Activated CD4-positive, alpha-beta T cell treated with anti-CD3 and anti-CD28 coated beads, Interleukin-2, amount 50 U/mL, for 16 hours (primary cell): ENCODE measurements at places on chromosomes 11 and 22.

DNA sequence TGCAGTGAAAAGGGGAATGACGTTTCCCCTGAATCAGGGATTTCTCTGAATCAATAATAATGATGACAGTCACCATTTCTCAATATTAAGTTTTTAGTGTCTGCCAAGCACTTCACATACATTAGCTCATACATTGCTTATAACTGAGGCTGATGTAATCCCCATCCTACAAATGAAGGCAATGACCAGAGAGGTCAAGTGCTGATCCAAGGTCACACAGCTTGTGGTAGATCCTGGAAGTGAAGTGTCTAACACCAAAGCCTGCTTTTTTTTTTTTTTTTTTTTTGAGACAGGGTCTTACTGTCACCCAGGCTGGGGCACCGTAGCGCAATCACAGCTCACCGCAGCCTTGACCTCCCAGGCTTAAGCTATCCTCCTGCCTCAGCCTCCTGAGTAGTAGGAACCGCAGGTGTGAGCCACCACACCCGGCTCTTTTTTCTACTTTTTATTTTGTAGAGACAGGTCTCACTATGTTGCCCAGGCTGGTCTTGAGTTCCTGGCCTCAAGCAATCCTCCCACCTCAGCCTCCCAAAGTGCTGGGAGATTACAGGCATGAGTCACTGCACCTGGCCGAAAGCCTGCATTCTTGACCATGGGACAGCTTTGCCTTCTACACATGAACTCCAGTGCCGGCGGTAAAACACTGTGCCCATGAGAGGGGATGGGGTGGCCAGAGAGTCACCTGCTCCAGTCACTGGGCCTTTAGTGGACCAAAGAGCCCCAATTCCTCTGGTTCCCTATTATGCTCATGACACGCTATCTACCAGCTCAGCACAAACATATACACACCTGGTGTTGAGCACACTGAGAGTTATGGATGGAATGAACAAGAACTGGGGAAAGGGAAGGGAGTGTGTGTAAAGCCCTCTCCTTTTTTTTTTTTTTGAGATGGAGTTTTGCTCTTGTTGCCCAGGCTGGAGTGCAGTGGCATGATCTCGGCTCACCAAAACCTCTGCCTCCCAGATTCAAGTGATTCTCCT, 17.4 kb downstream of the ARHGAP1 start:
- no peak for DNase-seq

DNA sequence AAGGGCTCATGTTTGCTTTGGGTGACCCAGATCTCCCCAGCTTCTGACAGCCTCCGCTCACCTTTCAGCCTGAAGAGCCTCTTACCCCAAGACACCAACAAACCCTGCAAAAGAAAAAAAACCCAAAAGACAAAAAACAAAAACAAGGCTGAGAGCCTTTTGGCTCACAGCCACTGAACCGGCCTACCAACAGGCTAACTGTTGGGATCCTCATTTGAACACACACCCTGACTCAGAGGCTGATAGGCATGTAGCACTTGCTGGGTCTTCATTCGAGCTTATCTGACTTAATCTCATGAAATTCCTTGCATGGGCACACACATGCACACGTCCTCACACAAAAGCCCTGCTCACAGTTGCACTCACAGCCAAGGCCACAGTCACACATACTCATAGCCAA, 22.9 kb upstream of the TSKU start:
- DNase-seq: no peak

GRCh38 chr11:79503028-79503427, 62.2 kb upstream of the TENM4 start:
- no peak for DNase-seq

GRCh38 chr22:34960005-34960404, 106.0 kb upstream of the ISX start:
- no peak for DNase-seq

DNA sequence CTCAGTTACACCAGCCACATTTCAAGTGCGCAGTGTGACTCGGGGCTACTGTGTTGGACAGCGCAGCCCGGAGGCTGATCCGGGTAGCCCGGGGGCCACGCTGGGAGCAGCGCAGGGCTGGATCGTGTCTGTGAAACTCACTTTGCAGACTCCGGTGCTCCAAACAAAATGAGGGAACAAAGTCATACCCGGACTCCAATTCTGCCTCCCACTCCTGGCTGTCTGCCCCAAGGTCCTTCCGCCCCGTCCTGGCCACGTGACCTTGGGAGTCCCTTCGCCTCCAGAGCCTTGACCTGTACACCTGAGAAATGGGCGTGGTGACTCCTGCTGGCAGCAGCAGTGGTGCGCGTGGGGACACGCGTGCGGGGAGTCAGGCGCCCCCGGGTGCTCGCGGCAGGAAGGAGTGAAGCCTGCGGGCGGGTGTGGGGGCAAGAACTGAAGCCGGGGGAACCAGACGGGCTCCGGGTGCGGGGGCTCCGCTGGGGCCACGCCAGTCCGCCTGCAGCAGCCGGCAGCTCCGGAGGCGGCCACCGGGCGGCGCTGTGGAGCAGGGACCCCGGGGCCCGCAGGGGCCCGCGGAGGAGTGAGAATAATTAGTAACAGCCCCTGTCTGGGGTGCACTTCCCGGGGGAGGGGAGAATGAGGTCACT, 42.4 kb downstream of the KCNJ4 start:
- no peak for DNase-seq

DNA sequence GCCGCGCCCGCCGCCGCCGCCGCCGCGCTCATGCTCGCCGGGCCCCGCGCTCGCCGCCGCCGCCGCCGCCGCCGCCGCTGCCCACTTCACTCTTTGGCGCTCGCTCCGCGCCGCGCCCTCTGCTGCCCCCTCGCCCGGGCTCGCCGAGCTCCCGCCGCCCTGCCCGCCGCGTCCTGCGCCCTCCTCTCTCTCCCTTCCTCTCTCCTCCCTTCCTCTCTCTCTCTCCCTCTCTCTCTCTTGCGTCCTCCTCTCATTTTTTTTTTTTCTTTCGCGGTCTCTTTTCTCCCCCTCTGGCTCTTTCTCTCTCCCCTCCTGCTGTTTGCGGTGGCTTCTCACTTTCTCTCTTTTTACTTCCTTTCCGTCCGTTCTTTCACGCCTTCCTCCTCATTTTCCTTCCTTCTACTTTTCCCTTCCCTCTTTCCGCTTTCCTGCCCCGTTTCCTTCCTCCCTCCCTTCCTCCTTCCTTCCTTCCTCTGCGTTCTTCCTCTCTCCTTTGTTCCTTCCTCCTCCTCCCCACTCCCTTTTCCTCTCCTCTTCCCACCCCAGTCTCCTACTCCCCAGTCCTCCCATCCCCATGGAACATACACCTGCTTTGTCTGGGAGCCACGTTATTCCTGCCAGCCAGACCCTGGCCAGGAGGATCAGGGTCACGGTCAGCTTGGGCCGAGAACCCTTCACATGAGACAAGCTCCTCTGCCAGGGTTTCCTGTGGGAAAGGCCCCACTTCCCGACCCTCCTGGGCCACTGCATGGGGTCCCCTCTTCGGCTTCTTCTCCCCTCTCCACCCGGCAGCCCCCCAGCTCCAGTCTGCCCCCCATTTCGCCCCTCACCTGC, 19.3 kb upstream of the SHISAL1 start:
- no peak for DNase-seq

- no peak for DNase-seq
Observed at GRCh38 chr11:127789927-127790326, 789.4 kb upstream of the KIRREL3 start.

DNA sequence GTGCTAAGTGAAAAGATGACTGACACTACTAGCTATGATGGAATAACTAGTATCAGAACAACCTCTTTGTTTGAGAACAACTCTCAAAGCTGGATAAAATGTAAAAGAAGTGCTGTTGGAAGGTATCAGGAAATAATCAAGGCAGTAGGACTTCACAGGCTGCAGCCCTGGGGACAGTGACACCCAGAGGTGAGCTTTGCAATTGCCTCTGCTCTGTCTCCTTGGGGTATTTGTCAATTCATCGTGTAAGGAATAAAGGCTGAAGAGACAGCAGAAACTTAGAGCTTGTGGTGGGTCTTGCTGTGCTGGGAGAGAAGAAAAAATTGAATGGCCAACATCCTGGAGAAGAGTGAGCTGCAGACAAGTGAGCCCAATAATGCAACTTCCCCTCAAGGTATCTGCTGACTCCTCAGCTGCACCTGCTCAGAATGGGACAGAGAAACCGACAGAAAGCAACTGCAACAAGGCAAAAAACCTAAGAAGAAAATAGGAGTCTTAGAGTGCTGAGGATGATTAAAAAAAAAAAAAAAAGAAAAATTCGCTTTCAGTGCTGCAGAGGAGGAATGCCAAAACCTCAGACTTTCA, 141.1 kb downstream of the RCN1 start:
- peak; percentile 26 for DNase-seq

GRCh38 chr22:32564170-32565001, 89.8 kb downstream of the FBXO7 start:
- no peak for DNase-seq

DNA sequence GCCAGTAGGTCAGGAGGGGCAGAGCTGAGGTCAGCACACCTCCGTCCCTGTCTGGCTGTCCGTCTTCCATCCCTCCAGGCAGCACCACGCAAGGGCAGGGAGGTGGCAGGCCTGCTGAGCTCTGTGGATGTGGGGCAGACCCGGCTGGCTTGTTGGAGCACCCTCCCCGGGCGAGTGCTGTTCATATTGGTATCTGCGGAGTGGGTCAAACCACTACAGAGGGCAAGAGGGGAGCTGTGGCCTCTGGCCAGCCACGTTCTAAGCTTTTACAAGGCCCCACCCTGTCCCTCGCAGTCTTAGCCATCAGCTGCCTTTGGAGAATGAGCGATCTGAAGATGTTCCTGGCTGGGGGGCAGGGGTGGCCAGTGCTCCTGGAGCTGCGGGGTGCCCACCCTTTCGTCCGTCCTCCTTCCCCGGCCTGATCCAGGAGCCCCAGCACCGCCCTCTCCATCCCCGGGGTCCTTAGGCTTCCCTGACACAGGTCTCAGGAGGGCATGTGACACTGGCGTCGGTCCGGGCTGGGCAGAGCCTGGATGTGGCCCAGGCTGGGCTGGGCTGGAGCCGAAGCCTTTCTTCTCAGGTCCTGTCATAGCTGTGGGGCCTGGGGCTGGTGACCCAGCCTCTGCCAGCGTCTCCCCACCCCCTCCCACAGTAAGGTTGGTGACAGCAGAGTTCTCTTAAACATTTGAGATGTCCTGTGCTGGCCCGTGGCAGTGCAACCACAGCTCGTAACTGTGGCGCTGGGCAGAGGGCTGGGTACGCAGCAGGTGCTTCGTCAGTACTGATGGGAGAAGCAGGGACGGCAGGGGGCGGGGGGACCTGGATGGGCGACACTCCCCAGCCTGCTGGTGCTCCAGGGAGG, 31.7 kb upstream of the GRAMD4 start:
- no peak for DNase-seq

- DNase-seq: no peak
Observed at GRCh38 chr11:123386796-123387510, 43.1 kb upstream of the GRAMD1B start.

DNA sequence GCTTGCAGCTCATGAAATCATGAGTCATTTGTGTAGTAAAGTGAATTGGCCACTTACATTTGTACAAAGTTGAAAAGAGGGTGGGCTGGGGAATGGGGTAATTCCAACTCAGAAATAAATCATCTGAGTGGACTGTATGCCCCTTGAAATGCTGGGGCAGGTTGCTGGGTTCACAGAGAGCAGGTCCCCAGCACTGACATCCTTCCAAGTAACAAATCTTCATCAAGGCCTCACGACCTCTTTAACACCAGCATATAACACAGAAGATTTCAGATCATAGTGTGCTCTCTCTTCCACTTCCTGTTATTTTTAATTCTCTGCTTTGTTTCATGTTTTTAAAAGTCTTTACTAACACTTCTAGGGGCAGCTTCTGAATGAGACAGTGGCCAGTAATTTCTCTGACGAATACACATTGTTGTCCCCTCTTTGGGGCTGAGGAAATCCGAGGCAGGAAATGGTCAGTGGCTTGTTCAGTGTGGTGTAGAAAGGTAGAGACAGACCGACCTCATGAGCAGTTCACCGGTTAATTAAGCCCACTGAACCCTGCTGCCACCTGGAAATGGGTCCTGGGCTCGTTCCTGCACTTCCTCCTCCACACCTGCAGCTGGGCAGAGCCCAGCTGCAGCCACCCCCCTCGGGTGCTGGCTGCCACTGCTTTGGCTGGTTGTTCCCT, 127.7 kb downstream of the MAML2 start:
- peak; percentile 53 for DNase-seq

- no peak for DNase-seq
Observed at GRCh38 chr11:3840870-3841425, at the start of gene RHOG. TSS of gene RHOG (minus strand) at chr11:3840959. CDS start at chr11:3828138, 12,821 bp downstream.

GRCh38 chr11:131792243-131792642, 421.8 kb downstream of the NTM start:
- DNase-seq: no peak

GRCh38 chr11:16896729-16897469, 117.3 kb downstream of the PLEKHA7 start:
- DNase-seq: no peak

DNA sequence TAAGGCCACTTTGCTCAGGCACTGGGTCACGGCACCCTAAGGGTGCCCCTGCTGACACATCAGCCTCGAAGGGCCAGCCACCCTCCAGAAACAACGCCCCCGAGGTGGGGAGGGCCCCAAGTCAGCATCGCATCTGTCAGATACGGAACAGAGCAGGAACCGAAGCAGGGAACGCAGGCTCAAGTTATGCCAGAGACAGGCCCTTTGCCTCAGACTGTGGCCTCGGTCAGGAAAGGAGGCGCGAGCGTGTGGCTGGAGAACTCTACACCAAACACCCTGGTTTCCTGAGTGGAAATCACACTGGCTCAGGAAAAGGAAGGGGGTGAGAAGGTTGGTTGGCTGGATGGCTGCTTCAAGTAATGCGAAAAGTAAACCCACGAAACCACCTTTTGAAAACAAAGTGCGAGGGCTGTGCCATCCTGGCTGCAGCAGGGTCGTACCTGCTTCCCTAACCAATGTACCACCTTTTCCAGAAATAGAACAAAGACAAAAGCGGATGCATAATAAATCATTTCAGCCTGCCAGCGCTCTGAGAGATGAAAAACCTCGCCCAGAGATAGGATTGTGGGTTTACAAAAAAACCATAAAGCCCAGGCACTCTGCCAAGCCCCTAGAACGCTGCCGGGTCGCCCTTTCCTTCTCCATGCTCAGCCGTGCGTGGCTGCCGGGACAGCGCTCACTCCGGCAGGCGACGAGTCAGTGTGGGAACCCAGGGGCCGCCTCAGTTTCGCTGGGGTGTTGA, 38.6 kb downstream of the TRMU start:
- no peak for DNase-seq

GRCh38 chr11:128580612-128581011, 6.7 kb downstream of the ETS1 start:
- peak; percentile 68 for DNase-seq

- DNase-seq: no peak
Observed at GRCh38 chr11:88480223-88480622, 142.7 kb upstream of the CTSC start.
